ENCODE measurements at places on chromosomes 6 and 20.

- DNase-seq = no peak
Measured at GRCh38 chr20:48615871-48616270, 211.9 kb downstream of the PREX1 start.

GRCh38 chr6:40308533-40309306, 278.4 kb downstream of the LRFN2 start:
- peak; percentile 61 for DNase-seq

DNA sequence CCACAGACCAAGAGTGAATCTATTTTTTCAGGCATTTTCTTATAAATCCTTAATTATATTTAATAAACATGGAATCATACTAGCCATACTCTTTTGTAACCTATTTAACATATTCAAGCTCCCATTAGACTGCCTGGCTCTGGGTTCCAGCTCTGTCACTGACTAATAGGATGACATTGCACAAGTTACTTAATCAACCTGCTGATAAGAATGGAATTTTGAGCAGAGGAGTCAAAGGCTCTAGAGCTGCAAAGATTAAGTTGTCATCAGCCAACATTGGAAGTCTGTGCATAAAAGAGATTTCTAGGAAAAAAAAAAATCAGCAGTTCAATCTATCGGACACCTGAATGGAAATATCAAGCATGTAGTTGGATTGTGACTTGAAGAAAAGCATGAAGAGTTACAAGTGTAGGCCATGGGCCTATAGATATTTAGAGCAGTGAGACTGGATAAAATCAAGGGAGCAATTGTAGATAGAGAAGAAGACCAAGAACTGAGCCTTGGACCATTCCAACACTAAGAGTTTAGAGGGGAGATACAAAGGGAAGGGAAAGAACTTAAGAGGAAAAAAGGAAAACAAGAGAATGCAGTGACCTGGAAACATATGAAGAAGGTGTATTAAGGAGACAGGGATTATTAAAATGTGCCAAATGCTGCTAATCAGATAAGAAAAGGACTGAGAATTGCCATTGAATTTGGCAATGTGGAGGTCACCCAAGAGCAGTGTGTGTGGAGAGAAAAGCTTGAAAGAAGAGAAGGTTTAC, 11.0 kb upstream of the HINT3 start:
- DNase-seq = no peak

GRCh38 chr6:163231356-163232014, 183.0 kb upstream of the QKI start:
- no peak for DNase-seq

DNA sequence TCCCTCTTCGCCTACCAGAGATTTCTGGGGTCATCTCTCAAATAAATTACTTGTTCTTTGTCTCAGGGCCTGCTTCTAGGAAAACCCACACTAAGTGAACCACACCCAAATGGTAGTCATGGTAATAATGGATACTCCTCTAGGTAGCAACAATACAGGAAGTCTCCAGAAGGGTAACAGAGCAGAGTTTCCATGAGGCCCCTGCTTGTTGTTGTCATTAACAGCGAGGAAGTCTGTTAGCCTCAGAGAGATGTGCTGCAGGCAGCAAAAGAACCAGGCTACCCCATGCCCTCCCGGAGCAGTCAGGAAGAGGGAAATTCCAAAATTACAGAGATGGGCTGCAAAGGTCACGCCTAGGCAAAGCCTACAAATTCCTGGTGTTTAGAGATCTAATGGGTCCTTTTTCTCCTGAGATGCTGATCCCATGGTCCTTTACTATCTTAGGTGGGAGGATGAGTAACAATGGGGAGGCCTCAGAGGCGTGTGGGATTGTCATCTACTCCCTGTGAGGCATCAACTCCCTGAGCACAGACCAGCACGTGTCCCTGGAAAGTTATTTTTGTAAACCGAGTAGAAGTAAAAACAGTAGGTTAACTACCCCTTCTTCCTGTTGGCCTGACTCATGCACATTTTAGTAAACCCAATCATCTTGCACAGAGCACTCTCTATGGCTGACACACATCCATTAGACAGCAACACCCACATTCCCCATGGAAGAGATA, 10.1 kb downstream of the ISM1 start:
- DNase-seq = peak; percentile 56

DNA sequence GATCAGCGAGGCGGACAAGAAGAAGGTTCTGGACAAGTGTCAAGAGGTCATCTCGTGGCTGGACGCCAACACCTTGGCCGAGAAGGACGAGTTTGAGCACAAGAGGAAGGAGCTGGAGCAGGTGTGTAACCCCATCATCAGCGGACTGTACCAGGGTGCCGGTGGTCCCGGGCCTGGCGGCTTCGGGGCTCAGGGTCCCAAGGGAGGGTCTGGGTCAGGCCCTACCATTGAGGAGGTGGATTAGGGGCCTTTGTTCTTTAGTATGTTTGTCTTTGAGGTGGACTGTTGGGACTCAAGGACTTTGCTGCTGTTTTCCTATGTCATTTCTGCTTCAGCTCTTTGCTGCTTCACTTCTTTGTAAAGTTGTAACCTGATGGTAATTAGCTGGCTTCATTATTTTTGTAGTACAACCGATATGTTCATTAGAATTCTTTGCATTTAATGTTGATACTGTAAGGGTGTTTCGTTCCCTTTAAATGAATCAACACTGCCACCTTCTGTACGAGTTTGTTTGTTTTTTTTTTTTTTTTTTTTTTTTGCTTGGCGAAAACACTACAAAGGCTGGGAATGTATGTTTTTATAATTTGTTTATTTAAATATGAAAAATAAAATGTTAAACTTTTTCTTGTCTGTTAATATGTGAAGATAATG, 2.2 kb downstream of the HSPA1B start:
- DNase-seq = no peak

DNA sequence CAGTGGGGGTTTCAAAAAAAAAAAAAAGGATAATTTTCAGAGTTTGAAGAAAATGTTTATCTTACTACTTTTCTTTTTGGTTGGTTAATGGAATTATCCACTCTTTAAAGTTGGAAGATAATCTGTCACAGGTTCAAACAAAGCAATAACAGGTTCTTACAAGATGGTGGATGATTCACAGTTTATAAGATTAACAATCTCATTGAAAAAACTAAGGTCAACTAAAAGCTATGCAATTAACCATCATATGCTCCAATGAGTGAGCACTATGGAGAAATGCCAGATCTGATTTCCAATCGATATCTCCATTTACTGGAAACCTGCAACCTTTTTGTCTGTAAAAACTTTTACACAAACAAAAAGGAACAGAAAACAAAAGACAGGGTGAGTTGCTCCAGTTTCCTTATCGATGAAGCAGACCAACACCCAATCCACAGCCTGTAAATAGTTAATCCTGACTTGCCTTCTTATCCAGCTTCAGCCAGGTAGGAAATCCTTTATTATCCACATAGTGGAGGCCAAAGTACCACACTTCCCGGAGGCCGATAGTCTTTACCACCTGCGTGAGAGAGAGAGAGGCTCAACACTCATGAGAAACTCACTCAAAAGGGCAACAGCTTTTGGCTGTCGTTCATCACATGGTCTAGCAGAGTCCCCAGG, 32.4 kb downstream of the EZR start:
- no peak for DNase-seq

- DNase-seq = no peak
Measured at GRCh38 chr6:43267619-43268354, 24.5 kb downstream of the TTBK1 start.

DNA sequence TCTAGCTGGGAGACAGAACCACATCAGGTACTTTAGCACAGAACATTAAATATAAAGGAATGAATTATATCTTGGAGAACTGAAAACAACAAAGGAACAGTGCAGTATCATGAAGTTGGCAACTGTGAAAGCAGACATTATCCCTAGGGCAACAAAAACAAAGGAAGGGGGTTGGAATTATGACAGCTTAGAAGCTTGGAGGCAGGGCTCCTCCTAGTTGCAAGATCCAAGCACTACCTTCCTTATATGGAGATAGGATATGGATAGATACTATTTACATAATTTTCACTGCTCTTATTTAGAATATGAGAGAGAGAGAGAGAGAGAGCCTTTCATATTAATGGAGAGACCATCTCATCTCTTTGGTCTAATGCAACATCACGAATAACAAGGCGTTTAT, 27.0 kb downstream of the TMEM14A start:
- DNase-seq = no peak

- no peak for DNase-seq
Measured at GRCh38 chr6:150690681-150691080, 91.0 kb downstream of the PLEKHG1 start.

DNA sequence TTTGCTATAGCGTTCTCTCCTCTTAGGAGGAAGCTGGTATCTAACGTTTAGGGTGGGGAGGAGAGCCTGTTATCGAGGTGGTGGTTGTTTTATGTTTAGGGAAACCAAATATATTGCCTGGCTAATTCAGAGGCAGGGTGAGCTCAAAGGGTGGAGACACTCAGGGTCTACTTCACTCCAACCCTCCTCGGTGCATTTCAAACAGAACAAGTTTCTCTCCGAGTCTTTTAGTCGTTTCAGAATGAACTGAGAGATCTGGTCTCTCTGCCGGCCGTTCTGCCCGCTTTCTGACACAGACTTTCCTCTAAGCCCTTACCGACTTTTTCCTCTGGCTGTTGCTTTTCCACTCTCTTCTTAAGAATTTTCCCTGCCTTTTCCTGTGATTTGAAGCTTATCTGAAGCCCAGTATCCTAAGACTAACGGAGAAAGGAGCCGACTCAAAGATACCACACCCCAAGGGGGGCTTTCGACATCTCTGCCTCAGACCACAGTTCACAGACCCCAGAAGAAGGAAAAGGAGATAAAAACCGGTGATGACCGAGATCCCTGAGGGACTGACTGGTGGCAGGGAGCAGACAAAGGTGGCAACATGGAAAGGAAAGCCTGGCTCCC, 865 bp downstream of the STK38 start:
- peak; percentile 32 for DNase-seq

DNA sequence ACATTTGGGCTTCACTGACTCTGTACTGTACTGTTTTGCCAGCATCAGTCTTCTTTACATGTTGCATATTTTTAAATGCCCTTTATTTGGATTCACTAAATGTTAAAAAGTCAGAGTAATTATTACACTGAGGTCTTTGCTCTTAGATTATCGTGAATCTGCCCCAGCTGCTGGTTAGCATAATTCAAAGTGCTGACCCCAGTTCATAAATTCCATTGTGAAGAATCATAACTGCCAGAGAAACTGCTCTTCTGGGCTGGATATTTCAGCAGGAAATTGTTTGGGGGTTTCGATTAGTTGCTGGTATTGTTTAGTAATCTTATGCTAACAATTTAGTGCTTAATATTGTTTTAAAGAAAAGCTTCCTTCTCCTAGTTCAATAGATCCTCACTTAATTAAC, 682.1 kb upstream of the MAP3K7 start:
- DNase-seq = no peak

- DNase-seq = no peak
Measured at GRCh38 chr6:147161974-147162495, 42.2 kb upstream of the STXBP5 start.

- DNase-seq = no peak
Measured at GRCh38 chr20:24297993-24298392, 171.4 kb upstream of the SYNDIG1 start.

- no peak for DNase-seq
Measured at GRCh38 chr6:101779051-101779844, 385.7 kb downstream of the GRIK2 start.

Measured in activated CD4-positive, alpha-beta memory T cell treated with anti-CD3 and anti-CD28 coated beads, Interleukin-2, amount 10 ng/mL, durations not matched to agents 7 days and 5 days (primary cell).